ENCODE measurements at places on chromosomes 5 and 9. TPM values are rescaled to one million over a fixed set of nuclear protein-coding genes. Genes with fewer than 3 reads are reported as not detected.
A peak's percentile ranks its signal among the peaks of the same experiment; 100 is the strongest.

Gene PCDHGB4
- 4.1 TPM for total RNA-seq

Gene WNT8A
- not detected for total RNA-seq

GRCh38 chr5:150111122-150111521 is 24.8 kb upstream of the CSF1R start:
- no peak for DNase-seq

GRCh38 chr5:108687595-108688200 is 60.0 kb upstream of the FER start:
- DNase-seq = no peak

DNA sequence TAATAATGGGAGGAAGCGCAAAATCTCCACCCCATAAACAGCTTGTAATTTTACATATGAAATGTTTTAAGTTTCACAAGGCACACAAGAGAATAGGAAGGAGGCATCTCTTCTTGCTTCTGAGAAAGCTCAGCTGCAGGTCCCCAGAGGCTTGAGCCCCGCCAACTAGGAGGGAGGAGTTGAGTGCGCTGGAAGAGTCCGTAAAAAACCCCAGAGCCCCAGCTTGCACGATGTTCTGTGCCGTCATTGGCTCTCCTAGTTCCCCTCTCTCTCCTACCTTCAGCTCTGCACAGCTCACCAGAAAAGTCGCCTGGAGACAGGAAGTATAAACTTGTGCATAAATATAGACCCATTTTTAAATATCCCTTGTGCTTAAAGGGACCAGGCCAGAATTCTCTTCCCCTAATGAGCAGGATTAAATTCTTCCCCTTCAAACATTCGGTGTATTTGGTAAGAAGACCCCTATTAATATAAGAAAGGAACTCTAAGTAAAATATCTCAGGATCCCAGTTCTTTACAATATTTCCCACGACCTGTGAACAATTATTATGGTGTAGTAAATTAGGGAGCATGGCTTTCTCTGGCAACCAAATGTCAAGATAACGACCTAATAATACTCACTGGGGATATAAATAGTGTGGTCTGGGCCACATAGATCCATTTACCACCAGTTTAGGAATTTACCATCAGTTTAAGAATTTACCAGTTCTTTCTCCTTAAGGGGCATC is 13.7 kb downstream of the GLRX start:
- DNase-seq = peak; percentile 82

GRCh38 chr5:125668884-125669283 is 754.3 kb upstream of the GRAMD2B start:
- peak; percentile 28 for DNase-seq

DNA sequence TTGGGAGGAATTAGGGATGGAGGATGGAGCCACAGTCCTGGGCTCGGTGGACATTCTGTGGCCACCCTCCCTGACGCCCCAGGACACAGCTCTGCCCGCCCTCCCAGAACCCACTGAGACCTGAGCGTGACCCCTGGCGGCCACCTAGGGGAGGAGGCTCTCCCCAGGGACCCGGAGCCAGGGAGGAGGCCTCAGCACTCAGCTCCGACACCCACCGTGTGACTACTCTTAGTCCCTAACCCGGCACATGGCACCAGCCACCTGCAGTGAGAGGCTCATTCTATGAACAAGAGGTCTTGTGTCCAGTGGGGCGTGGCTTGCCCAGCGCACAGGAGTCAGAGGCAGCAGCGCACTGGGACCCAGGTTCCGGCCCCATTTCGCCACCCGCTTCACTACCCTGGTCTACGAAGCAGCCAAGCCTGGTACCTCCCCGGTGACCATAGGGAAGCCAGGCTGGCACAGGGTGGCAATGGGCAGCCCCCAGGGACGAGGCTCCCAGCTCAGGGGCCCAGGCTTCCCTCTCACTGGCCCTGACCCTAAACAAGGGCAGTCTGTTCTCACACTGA is 10.2 kb downstream of the SARDH start:
- no peak for DNase-seq

- no peak for DNase-seq
These were observed 148.7 kb upstream of the SLC1A3 start for GRCh38 chr5:36457511-36458270.

Gene PCDHA1
- total RNA-seq = not detected

Gene NPR3
- total RNA-seq = 3.2 TPM

DNA sequence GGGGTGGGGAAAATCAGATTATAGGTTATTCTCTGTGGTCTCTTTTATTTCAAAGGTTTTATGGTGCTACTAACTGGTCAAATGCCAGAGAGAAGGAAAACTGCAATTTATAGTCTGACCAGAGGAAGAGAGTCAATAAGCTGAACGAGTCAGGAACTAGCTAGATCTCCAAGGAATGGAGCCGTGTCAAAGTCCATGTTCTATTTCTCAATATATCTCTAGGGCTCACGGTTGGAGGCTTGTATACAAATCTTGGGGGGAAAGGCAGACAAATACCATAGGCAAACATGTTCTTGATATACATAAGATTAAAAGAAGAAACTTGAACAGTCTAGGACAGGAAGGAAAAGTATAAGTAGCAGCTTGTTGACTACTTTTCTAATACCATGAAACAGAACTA is 627.1 kb downstream of the PDE4D start:
- no peak for DNase-seq

GRCh38 chr9:98043915-98044314 is 12.6 kb upstream of the NANS start:
- DNase-seq = no peak

Gene COX7C
- 343 TPM for total RNA-seq

- no peak for DNase-seq
These were observed 46.4 kb upstream of the CTNNA1 start for GRCh38 chr5:138706655-138707480.

Gene USP20
- 18.3 TPM for total RNA-seq

Gene NSD1
- 75.0 TPM for total RNA-seq

Gene DNAI1
- not detected for total RNA-seq

DNA sequence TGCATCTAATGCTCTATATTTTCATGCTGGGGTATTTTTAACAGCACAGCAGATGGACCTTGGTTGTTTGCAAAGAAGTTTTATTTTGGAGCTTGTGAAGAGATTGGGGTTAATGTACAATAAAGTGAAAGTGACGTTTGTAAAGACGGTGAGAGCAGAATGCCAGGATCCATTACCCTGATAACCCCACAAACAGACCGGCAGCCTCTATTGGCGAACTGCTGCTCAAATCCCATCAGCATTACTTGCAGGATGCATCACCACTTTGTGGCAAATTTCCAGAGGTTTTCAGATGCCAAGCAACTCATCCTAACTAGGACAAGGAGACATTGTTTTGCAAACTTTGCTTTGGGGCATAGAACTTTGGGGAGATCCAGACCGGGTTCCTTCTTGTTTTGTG is 383.3 kb upstream of the ZNF462 start:
- DNase-seq = no peak

Gene RECK
- total RNA-seq = 4.4 TPM

- DNase-seq = no peak
These were observed 107.5 kb downstream of the ROR2 start for GRCh38 chr9:91842358-91843049.

GRCh38 chr5:14267991-14268708 is 125.0 kb downstream of the TRIO start:
- no peak for DNase-seq

All from transverse colon (tissue), 4 donors.